B cell (primary cell): ENCODE measurements at places on chromosomes 12 and 14.
A peak's percentile ranks its signal among the peaks of the same experiment; 100 is the strongest.

GRCh38 chr14:65320661-65321308 is 91.7 kb upstream of the FUT8 start:
- H3K4me3 ChIP-seq: no peak overlapping the region
- DNase-seq: peak; percentile 29
- H3K27ac ChIP-seq: peak overlapping the region; percentile 39
- H3K36me3 ChIP-seq: no peaks in the 10 kb centered on the region
- peaks cover 70% of the 10 kb centered on the region for H3K4me1 ChIP-seq
- H3K27me3 ChIP-seq: no peaks in the 10 kb centered on the region

DNA sequence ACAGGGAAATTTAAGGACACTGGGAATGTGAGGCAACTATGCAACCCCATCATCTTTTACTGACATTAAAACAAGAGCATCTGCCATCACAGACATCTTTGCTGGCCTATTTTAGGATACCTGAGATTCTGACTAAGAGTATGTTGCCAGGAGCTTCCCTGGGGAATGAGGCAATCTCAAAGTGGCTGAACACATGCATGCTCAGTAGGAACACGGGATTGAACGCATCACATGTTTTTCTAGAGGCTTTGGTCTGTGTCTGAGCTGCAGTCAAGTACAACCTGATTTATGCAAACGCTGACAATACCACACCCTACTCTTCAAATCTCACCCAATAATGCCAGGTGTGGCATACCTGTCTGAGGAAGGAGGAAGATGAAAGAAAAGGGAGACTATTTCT is 416.5 kb downstream of the NELL2 start:
- no peak overlapping the region for H3K27ac ChIP-seq
- no peak overlapping the region for H3K4me3 ChIP-seq
- no peak for DNase-seq
- no peaks in the 10 kb centered on the region for H3K4me1 ChIP-seq

- H3K27ac ChIP-seq: no peak overlapping the region
- DNase-seq: peak; percentile 8
- H3K4me3 ChIP-seq: no peak overlapping the region
- H3K4me1 ChIP-seq: no peaks in the 10 kb centered on the region
- H3K27me3 ChIP-seq: no peaks in the 10 kb centered on the region
- H3K36me3 ChIP-seq: no peaks in the 10 kb centered on the region
Measured at GRCh38 chr12:107992870-107993451, 136.1 kb upstream of the WSCD2 start.

GRCh38 chr14:96797582-96798349 is 584 bp downstream of the VRK1 start:
- H3K36me3 ChIP-seq: no peaks in the 10 kb centered on the region
- peaks cover 11% of the 10 kb centered on the region for H3K4me1 ChIP-seq
- H3K27ac ChIP-seq: peak overlapping the region; percentile 80

DNA sequence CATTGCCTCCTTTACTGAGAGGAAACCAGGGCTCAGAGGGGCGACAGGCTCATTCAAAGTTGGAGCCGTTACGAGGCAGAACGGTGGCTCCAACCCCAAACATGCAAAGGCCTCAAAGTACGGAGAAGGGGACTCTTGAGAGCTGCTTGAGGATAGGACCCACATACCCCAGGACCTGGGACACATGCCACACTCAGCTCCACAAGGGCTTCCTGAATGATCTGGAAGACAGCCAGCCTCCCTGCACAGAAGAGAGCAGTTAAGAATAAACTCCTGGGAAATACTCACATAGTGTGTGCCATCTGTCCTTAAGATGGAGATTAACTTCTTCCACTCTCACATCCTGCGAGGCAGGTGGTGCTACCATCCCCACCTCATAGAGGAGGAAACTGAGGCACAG is 26.6 kb upstream of the NXPH4 start:
- H3K27ac ChIP-seq: no peak overlapping the region
- no peaks in the 10 kb centered on the region for H3K36me3 ChIP-seq
- no peak for DNase-seq
- no peaks in the 10 kb centered on the region for H3K4me1 ChIP-seq
- no peaks in the 10 kb centered on the region for H3K27me3 ChIP-seq
- H3K4me3 ChIP-seq: no peak overlapping the region

GRCh38 chr12:66062290-66062625 is 68.3 kb downstream of the LLPH start:
- no peaks in the 10 kb centered on the region for H3K27me3 ChIP-seq
- peaks cover 13% of the 10 kb centered on the region for H3K4me1 ChIP-seq
- DNase-seq: no peak
- no peak overlapping the region for H3K4me3 ChIP-seq

GRCh38 chr12:88909510-88909909 is 329.2 kb upstream of the KITLG start:
- no peaks in the 10 kb centered on the region for H3K36me3 ChIP-seq
- no peak overlapping the region for H3K4me3 ChIP-seq
- DNase-seq: no peak
- H3K27me3 ChIP-seq: no peaks in the 10 kb centered on the region

GRCh38 chr12:40313928-40314327 is 89.1 kb downstream of the LRRK2 start:
- DNase-seq: peak; percentile 53
- H3K27ac ChIP-seq: peak overlapping the region; percentile 6
- peaks cover 15% of the 10 kb centered on the region for H3K4me1 ChIP-seq
- H3K4me3 ChIP-seq: no peak overlapping the region

DNA sequence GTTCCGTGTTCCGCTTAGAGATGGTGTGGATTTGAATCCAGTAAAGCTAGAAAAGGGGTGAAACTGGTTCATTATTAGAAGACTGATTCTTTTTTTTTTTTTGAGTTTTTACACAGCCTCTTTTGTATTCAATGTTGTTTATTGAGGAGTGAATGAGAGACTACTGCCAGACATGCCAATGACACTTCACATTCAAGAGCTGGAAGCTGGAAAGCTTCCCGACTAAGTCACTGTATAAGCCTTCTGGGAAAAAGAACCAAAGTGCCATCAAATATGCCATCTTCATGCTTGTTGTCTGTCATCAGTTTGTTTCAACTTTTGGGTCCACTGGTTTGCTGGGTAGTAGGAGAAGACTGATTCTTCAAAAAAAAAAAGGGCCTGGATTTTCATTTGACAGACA is 164.8 kb downstream of the ATP23 start:
- H3K27me3 ChIP-seq: no peaks in the 10 kb centered on the region
- no peak for DNase-seq

GRCh38 chr12:119624966-119625365 is 31.4 kb downstream of the TMEM233 start:
- no peaks in the 10 kb centered on the region for H3K4me1 ChIP-seq
- no peak for DNase-seq
- no peaks in the 10 kb centered on the region for H3K36me3 ChIP-seq
- no peak overlapping the region for H3K4me3 ChIP-seq
- H3K27me3 ChIP-seq: peaks cover 5% of the 10 kb centered on the region

DNA sequence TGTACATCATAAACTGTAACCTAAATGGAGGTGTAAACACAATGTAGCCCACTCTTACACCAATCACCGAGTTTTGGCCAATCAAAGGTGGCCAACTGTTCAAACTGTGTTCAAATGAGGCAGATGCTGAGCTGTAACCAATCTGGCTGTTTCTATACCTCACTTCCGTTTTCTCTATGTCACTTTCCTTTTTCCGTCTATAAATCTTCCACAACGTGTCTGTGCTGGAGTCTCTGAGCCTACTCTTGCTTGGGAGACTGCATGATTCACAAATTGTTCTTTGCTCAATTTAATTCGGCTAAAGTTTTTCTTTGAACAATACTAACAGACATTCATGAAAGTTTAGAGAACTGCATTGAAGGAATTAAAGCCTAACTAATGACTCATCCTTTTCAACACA is 547.1 kb upstream of the USP15 start:
- H3K27me3 ChIP-seq: no peaks in the 10 kb centered on the region
- no peak for DNase-seq
- H3K27ac ChIP-seq: no peak overlapping the region
- H3K4me1 ChIP-seq: no peaks in the 10 kb centered on the region

DNA sequence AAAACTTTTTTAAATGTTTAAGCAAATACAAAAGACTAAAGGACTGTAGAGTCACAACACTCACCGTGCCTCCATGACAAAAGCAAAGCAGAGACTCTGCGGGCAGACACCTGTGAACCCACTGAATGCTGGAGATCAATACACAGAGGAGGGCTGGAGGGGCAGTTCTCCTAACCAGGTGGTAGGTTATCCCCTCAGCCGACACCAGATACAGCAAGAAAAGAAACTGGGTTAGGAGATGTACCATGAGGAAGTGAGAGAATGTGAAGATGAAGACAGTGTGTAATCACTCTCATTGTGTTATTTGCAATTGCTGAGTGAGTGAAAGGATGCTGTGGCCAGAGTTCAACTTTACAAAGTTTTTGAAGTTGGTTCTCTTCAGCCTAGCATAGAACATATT is 480.3 kb downstream of the BCL11B start:
- no peak for DNase-seq
- no peak overlapping the region for H3K27ac ChIP-seq
- H3K36me3 ChIP-seq: no peaks in the 10 kb centered on the region
- H3K4me3 ChIP-seq: no peak overlapping the region

DNA sequence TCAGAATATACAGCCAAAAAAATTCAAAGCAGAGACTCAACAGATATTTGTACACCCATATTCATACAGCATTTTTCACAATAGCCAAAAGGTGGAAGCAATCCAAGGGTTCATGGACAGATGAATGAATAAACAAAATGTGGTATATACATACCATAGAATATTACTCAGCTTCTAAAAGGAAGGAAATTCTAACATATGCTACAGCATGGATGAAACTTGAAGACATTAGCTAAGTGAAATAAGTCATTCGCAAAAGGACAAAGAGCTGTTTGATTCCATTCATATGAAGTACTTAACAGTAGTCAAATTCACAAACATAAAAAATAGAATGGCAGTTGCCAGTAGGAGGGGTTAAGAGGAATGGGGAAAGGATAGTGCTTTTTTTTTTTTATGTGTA is 91.8 kb upstream of the ARID2 start:
- no peaks in the 10 kb centered on the region for H3K4me1 ChIP-seq
- no peak overlapping the region for H3K27ac ChIP-seq
- no peaks in the 10 kb centered on the region for H3K36me3 ChIP-seq
- no peak overlapping the region for H3K4me3 ChIP-seq

DNA sequence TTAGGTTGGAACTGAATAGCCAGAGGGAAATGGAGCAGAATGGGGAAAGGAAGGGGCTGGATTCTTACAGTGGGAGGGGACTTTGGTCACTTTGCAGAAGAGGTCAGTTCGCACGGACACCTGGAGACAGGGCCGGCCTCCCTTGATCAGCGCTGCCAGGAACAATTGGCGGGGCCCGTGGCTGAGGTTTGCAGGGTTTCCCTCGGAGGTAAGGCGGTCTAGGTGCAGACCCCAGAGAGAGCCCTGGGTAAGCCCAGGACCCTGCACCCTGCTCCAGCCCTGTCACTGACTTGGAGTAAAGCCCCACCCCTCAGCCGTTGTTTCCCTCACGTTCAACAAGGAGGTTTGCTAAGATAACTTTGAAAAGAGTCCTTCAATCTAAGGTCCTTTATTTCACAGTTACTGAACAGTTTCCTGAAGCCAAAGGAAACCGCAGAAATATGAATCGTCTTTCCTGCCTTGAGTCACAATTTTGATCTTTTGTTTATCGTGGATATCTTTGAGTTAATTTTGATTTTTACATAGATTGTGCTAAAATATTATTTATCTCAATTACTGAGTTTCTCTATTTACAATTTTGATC is 231.4 kb upstream of the RTL1 start:
- no peak overlapping the region for H3K27ac ChIP-seq
- no peaks in the 10 kb centered on the region for H3K27me3 ChIP-seq
- no peaks in the 10 kb centered on the region for H3K4me1 ChIP-seq
- H3K36me3 ChIP-seq: no peaks in the 10 kb centered on the region
- no peak overlapping the region for H3K4me3 ChIP-seq

DNA sequence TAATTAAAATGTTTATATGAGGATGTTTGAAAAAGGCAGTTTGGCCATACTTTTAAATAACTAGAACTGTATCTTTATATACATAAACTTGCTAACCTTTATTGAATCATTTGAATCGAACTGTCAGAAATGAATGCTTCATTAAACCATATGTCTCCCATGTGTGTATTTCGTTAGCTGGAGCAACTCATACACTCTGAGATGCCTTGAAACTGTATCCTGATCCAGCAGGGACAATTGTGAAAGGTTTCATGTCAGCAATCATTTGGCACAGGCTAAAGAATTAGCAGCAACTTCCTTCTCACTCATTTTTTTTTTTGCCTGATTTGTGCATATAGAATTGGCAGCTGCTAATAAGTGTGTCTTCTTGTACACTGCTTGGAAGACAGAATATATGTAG is 109.9 kb downstream of the NAV3 start:
- H3K27me3 ChIP-seq: no peaks in the 10 kb centered on the region
- H3K36me3 ChIP-seq: no peaks in the 10 kb centered on the region

DNA sequence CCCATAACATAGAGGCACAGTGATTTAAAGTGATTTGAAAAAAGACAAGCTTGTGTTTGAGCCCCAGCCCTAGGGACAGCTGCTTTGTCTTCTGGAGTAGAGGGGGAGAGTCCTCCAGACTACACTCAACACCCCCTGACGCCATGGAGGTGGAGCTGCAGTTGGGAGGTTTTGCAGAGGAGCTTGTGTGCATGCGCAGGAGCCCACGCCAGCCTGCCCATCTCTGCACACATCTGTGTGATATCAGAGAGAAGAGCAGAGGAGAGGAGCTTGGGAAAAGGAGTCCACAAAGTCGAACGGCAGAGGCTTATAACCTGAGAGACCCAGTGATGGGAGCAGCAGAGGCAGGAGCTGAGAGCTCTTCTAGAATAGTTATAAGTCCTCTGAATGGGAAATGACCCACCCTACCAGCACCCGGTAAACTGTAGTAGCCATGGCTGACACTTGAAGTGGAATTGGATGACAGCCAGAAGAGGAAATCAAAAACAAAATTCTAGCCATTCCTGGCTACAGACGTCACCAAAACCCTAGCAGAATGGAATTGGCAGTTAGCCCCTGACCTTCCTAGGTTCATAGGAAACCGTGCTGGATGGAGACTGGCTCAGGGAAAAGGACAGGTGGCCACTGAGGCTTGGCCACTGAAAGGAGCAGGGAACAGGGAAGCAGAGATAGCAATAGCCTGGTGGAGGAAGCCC is 185.1 kb upstream of the VASH1 start:
- H3K4me3 ChIP-seq: no peak overlapping the region
- H3K27ac ChIP-seq: no peak overlapping the region
- H3K27me3 ChIP-seq: peaks cover 2% of the 10 kb centered on the region
- no peaks in the 10 kb centered on the region for H3K4me1 ChIP-seq

DNA sequence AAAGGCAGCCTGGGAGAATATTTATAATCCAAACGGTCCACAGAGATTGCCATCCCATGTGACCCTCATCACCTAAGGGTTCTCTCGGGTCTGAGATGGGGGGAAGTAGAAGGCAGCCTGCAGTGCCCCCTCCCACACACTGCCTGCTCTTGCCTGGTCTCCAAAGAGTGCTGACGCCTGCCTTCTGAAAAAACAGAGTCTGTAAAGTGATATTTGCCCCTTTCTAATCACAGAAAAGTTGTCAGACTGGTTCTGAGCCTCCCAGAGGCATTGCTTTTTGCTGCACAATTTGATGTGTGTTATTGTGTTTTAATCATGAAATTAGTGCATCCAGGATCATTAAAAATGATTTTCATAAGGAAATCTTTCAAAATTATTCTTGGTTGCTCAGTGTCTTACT is 59.2 kb downstream of the TMEM30B start:
- H3K4me1 ChIP-seq: no peaks in the 10 kb centered on the region
- peaks cover 10% of the 10 kb centered on the region for H3K27me3 ChIP-seq
- no peak overlapping the region for H3K4me3 ChIP-seq
- no peaks in the 10 kb centered on the region for H3K36me3 ChIP-seq
- H3K27ac ChIP-seq: no peak overlapping the region
